ENCODE measurements at places on chromosomes 5 and 9.

GRCh38 chr5:1783216-1783554 is 16.5 kb downstream of the MRPL36 start:
- DNase-seq, result no peak

DNA sequence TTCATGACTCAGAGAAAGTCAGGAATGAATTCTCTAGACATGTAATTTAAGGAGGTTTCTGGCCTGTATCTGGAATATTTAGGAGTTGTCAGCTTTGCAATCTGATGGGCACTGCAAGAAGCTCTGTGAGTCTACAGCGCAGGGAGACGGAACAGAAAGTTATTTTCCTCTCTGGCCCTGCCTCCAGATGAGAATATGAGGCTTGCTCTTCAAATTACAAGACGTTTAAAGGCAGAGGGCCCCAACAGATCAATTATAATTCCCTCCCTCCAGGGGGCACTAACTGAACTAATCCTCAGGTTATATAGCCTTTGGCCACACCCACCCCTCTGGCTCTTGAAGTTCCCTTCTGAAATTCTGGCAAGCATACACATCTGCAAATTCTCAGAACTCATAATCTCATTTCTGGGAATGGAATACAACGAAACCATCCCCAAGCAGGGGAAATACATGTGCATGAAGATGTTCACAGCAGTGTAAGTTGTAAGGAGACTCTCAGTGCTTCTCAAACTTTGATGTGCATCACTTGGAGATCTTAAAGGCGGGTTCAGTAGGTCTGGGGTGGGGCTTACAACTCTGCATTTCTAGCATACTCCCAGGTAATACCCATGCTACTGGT is 307.6 kb downstream of the CWC27 start:
- DNase-seq, result no peak

DNA sequence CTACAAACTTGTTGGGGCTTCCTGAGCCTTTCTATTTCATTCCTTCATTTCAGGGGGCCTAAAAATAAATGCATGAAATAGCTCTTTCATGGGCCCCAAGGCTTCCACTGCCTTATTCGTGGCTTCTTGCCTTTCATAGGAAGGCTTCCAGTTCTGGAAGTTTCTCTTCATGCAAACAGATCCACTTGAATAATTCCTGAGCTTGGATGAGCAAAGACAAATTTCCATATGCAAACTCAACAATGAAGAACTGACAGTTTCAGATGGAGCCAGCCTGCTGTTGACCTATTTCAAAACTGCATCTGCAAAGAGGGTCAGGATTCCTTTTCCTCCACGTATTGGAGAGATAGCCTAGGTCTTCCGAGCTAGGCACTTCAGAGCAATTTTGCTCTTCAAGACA is 142.1 kb downstream of the MLLT3 start:
- no peak for DNase-seq

DNA sequence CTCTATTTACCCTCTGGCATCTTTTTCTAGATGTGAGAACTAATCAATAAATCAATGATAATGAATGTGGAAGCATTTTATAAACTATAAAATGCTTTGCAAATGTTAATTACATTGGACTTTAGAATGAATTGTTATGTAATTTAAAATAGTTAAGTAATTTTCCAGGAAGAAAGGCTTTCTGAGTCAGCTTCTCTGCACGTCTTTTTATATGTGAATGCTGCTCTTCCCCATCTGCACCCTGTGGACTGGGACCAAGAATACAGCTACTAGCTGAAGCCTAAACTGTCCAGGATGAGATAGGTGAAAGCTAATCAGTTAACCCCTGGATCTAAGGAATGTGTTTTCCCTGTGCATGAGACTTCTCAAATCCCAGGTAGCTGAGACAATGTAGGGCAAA is 292.9 kb downstream of the NR3C1 start:
- no peak for DNase-seq

DNA sequence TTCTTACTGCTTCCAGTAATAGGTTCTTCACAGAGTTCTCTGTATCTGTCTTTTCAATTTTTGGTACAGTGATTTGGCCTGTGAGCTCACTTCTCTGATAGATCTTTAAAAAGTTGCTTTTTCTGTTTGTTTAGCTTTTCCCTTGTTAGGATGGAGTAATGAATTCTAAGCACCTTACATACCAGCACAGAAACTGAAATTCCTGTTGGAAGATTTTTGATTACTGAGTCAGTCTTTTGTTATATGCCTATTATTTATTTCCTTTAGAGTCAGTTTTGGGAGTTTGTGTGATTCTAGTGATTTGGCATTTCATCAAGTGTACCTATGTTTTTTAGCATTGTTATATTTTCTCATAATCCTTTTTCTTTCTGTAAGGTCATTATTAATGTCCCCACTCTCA is 37.6 kb upstream of the IPPK start:
- no peak for DNase-seq

DNA sequence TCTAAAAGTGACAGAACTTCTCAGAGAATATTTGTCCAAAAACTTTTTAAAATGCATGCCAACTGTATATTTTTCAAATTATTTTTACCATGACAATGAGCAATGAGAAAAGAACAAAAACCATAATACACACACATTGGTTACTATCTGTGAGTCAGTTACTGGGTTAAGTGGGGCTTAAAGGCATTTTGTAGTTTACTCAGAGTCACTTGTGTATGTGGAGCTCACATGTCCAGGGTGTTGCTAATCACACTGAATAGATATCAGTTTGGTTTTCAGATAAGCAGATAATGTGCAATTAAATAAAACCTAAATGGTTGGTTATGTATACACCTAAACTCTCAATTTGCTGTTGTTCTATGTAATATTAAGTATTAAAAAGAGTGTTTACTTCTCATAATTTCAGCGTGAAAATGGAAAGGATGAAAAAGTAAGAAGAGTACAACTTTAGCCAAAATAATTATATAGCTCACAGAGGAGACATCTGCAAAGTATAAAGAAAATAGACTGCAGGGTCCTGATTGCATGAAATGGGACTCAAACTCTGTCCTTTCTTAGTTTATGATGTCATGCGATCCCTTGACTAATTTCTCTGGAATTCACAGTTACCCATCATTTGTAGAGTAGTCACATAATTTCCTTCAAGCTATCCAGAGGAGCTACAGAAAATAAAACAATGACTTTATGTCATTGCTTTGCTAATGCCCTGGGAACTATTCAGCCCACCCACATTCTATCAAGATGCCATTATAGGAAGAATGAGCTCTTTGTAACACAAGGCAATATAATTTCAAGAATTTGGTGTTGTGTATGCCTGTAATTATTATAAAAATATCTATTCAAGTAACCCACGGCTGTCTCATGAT is 388.0 kb upstream of the ZNF608 start:
- DNase-seq, result no peak

DNA sequence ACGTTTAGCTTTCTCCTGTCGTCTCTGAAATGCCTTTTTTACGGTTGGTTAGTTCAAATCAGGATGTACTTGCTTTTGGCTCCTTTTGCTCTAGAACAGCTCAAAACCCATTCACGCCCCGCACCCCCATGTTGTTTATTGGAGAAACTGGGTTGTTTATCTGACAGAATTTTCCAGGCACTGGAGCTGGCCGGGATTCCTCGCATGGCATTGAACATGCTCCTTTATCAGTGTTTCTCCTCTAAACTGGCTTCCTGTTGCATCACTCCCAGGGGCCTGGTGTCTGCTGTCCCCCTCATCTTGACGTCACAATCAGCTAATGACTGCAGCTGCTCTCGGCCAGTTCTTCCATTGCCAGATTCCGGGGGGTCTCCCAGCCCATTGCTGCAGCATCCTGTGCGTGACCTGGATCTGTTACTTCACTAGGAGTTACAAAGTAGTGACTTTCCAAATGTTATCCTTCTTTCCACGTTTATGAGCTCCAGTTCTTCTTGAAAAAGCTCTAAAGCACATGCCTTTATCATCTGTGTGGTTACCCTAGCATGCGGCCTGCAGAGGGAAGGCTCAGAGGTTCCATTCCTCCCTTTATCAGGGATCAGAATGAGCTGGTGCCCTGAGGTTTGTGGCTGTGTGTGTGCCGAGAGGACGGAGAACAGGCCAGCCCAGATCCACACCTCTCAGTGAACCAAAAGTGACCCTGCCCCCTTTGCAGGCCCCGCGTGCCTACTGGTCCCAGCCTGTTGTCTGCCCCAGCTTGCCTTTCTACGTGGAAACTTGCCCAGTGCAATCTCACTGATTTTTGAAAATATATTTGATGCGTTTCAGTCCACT is 27.5 kb downstream of the FAM163B start:
- no peak for DNase-seq

GRCh38 chr5:24141046-24141445 is 503.7 kb downstream of the CDH10 start:
- DNase-seq, result no peak

DNA sequence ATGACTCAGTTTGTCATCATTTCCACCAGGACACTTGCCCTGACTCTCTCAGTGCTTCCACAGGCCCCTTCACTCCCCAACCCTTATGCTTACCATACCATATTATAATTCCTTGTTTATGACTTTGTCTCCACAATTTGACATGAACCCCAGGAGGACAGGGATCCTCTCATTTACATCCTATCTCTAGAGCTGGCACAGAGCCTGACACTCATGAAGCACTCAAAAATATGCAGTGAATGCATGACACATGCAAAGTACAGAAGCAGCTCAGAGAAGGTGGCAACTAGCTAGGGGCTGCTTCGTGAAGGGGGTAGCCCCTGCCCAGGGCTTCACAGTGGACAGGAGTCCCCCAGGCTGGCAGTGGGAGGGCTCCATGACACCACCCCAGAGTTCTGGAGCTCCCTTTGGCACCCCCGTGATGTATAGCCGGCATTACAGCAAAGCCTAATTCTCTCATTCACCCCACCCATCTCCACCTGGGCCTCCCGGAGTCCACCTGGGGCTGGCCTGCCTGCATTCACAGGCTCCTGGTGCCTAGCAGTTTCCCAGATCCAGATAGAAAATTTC is 112.0 kb upstream of the SPOCK1 start:
- DNase-seq, result no peak

DNA sequence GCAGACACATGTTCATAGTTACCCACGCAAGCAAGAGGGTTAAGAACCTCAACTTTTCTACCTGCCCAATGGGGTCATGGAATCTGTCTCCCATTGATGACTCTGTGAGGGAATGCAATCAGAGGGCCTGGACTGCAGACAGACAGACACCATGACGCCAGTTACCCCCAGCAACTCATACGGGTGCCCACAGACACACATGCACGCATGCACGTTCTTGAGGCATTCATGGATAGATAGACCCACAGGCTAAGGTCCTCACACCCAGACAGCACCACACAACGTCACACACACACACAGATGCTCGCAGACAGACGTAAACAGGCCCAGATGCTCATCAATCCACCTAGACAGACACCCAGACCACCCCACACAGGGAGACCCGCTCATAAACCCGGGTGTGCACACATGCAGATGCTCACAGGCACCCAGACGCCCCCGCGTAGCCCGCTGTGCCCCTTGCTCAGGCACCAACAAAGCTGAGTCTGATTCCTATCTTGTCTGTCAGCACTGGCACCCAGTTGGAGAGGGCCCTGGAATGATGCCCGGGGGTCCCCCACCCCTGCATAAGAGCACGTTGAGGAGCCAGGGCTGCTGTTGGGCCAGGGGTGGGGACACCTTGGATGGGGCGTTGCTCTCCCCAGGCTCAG is 23.6 kb downstream of the LHX2 start:
- no peak for DNase-seq

GRCh38 chr5:176822793-176823481 is 12.6 kb downstream of the UNC5A start:
- DNase-seq, result no peak

GRCh38 chr9:123985869-123986268 is 25.7 kb upstream of the LHX2 start:
- no peak for DNase-seq

DNA sequence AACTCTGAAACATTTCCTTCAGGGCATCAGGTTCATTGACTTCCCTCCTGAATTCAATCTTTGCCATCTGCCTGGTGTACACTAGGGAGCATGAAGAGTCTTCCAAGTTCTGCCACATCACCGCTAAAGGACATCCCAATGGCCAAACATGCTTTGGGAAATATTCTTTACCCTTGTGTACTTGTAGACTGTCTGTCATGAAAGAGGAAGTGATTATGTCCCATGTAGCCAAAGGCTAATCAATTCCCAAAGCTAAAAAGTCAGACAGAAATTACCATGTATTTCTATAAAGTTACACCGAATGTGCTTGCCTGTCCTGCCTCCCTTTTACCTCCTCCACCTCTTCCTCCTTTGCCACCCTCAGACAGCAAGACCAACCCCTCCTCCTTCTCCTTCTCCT is 28.9 kb upstream of the RECK start:
- DNase-seq, result no peak

Measured in NCI-H524 treated with DMSO at 0.1 percent for 48 hours (cell line).